Colonic mucosa (tissue), 4 donors: ENCODE measurements at places on chromosomes 4 and X. TPM values are rescaled to one million over a fixed set of nuclear protein-coding genes. Genes with fewer than 3 reads are reported as not detected.
A peak's percentile ranks its signal among the peaks of the same experiment; 100 is the strongest.

- no peaks in the 10 kb centered on the region for H3K36me3 ChIP-seq
- H3K4me1 ChIP-seq: no peaks in the 10 kb centered on the region
- H3K4me3 ChIP-seq: no peak overlapping the region
- no peak overlapping the region for H3K27ac ChIP-seq
- DNase-seq: no peak
Observed at GRCh38 chr4:128513664-128514484, 226.3 kb upstream of the PGRMC2 start.

DNA sequence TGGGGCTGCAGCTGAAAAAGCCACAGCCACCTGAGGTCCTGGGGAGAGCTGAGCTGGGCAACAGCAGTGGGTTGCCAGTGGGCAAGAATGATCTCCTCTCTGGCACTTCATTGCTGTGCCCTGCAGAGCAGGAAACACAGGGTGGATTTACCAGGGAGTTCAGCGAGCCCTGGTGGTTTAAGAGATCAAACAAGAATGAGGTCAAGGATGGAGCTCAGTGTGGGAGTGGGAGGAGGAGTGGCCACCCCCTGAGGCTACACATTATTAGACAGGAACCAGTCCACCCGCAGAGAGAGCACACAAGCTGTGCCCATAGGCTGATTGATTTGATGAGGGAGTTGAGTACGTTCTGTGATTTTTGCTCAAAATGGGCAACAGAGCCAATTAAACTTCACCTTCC is 47.3 kb downstream of the FRMPD3 start:
- no peak overlapping the region for H3K27ac ChIP-seq
- no peaks in the 10 kb centered on the region for H3K27me3 ChIP-seq
- DNase-seq: no peak
- no peak overlapping the region for H3K4me3 ChIP-seq
- H3K4me1 ChIP-seq: no peaks in the 10 kb centered on the region
- H3K36me3 ChIP-seq: no peaks in the 10 kb centered on the region

GRCh38 chr4:142815834-142816233 is 30.3 kb downstream of the INPP4B start:
- no peaks in the 10 kb centered on the region for H3K36me3 ChIP-seq
- no peak overlapping the region for H3K4me3 ChIP-seq
- H3K4me1 ChIP-seq: no peaks in the 10 kb centered on the region
- DNase-seq: no peak
- H3K27ac ChIP-seq: no peak overlapping the region

GRCh38 chrX:154918060-154918483 is 31.9 kb downstream of the F8A1 start:
- H3K4me3 ChIP-seq: no peak overlapping the region
- no peaks in the 10 kb centered on the region for H3K36me3 ChIP-seq
- H3K4me1 ChIP-seq: no peaks in the 10 kb centered on the region
- H3K27me3 ChIP-seq: no peaks in the 10 kb centered on the region
- DNase-seq: peak; percentile 48
- H3K27ac ChIP-seq: no peak overlapping the region

- H3K27ac ChIP-seq: no peak overlapping the region
- H3K4me3 ChIP-seq: no peak overlapping the region
- DNase-seq: no peak
- H3K4me1 ChIP-seq: no peaks in the 10 kb centered on the region
- H3K36me3 ChIP-seq: no peaks in the 10 kb centered on the region
Observed at GRCh38 chr4:52160859-52161258, 109.8 kb downstream of the SPATA18 start.

- no peaks in the 10 kb centered on the region for H3K36me3 ChIP-seq
- no peak for DNase-seq
- H3K27ac ChIP-seq: no peak overlapping the region
- no peaks in the 10 kb centered on the region for H3K4me1 ChIP-seq
Observed at GRCh38 chr4:107036584-107037198, 578 bp upstream of the DKK2 start.

DNA sequence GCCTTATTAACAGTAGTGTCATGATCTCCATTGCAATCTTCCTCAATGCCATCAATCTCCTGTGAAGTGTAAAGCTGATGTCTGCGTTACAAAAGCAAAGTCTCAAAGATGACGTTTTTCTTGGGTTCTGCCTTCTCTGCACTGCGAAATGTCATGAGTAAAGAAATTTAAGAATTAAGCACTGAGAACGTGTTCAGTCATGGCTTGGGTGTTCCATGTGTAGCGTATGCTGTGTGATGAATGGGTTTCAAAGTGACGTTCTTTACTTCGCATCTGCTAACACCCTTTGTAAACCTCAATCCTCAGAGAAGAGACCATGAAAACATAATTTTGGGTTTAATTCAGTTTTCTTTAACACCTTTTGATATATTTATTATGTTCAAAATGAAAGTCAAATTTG is 999 bp downstream of the NAP1L5 start:
- H3K4me1 ChIP-seq: no peaks in the 10 kb centered on the region
- no peaks in the 10 kb centered on the region for H3K27me3 ChIP-seq
- no peaks in the 10 kb centered on the region for H3K36me3 ChIP-seq
- peak overlapping the region; percentile 62 for H3K4me3 ChIP-seq
- DNase-seq: no peak
- H3K27ac ChIP-seq: no peak overlapping the region

GRCh38 chrX:41870719-41871151 is 52.6 kb downstream of the CASK start:
- peak; percentile 34 for DNase-seq
- H3K4me3 ChIP-seq: no peak overlapping the region
- no peaks in the 10 kb centered on the region for H3K36me3 ChIP-seq
- no peak overlapping the region for H3K27ac ChIP-seq

GRCh38 chr4:133550436-133550835 is 401.3 kb downstream of the PCDH10 start:
- no peak overlapping the region for H3K4me3 ChIP-seq
- H3K27ac ChIP-seq: no peak overlapping the region
- H3K36me3 ChIP-seq: no peaks in the 10 kb centered on the region
- H3K4me1 ChIP-seq: no peaks in the 10 kb centered on the region

CXXC4 gene
- total RNA-seq: 0.79 TPM

NPY5R gene
- total RNA-seq: 0.21 TPM

PUDP gene
- total RNA-seq: 62.4 TPM
